ENCODE measurements at places on chromosomes 11 and 22.

GRCh38 chr22:32781695-32782094 lies 19.8 kb upstream of the TIMP3 start:
- no peak for DNase-seq

GRCh38 chr22:40469181-40469580 lies 98.8 kb downstream of the SGSM3 start:
- DNase-seq = no peak

GRCh38 chr22:35703861-35704584 lies 13.6 kb upstream of the APOL5 start:
- DNase-seq = no peak

- DNase-seq = no peak
Observed at GRCh38 chr22:28046100-28046499, 127.0 kb upstream of the PITPNB start.

DNA sequence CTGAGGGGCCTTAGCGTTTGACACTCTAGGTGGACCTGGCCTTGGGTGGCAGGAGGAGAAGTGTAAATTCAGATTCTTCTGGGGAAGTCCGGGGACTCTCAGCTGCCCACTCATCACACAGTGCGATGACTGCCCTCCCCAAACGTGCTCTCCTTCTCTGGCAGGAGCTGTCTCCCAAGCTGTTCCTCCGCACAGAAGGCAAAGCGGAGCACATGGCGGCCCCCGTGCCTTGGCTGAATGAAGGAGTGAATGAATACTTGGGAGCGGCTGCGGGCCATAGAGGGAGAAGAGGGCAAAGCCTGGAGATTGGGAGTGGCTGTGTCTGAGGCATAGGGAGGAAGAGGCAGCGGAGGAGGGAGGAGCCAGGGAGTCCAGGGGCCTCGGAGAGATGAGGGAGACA lies 6.9 kb upstream of the NAA40 start:
- no peak for DNase-seq

- no peak for DNase-seq
Observed at GRCh38 chr11:72771507-72771906, 19.3 kb upstream of the ARAP1 start.

DNA sequence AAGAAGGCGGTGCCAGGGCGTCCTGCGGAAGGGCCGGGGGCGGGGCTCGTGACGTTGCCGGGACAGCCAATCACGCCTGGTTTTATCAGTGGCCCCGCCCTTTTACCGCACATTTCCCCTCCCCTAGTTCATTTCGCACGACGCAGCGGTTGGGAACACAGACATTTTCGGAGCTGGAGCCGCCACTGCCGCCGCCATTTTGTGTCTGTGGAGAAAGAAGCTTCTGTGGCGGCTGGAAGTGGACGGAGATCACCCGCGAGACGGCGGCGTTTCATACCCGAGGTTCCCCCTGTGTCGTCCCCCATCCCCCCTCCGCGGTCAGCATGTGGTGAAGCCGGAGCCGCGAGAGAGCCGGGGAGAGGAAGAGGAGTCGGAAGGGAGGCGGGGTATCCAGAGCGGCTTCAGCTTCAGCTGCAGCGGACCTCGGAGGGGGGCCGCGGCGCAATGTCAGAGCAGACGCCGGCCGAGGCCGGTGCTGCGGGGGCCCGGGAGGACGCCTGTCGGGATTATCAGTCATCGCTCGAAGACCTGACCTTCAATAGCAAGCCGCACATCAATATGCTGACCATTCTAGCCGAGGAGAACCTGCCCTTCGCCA lies at the start of gene PCF11:
TSS of gene PCF11 (plus strand) at position 136 of the 598 bp plus-strand sequence. CDS start at position 445, 309 bp downstream.
- no peak for DNase-seq

DNA sequence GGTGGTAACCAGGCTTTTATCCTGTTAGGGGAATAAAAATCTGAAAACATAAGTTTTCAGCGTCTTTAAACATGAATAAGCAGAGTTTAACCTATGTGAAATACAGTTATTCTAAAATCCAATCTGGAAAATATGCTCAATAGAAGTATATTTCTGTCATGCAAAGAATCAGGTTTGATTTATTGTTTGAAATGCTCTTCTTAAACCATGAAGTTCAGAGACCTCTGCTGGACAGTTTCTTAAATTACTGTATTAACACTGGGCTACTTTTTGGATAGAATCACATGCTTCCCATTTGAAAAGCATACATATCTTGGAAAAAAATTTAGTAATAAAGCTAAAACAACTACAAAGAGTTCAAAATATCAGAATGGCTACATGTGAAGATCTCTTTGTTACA lies 25.4 kb downstream of the APIP start:
- peak; percentile 13 for DNase-seq

- no peak for DNase-seq
Observed at GRCh38 chr11:18632841-18633240, 1.3 kb downstream of the SPTY2D1 start.

- DNase-seq = peak; percentile 28
Observed at GRCh38 chr11:108733479-108734116, 68.7 kb downstream of the DDX10 start.

DNA sequence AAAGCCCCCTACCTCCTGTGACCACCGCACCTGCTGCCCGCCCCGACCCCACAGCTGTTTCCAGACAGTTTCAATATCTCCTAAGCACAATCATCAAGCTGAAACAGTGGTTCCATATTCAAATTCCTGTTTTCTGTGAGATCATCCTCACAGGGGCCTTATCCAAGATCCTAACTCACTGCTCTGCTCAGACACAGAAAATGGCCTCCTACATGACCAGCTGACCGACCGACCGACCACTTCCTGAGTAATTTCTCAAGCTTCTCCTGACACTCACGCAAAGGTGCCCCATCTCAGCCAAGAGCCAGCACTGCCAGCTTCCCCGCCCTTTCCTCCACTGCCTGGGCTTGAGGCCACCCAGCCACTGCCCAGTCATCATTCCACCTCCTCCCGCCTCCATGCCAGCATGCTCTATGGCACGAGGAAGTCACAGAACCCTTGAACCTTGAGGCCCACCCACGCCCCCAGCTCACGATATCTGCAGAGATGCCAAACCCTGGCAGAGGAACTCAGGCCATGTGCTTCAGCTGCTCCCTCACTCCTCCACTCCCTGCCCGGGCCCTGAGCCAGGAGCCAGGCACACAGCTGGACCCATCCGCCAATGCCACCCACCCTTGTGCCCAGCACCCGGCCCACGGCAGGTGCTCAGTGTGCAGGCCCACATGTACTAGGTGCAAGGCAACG lies 14.0 kb downstream of the KIAA0930 start:
- no peak for DNase-seq

- no peak for DNase-seq
Observed at GRCh38 chr11:81870815-81871214, 862.8 kb downstream of the FAM181B start.

GRCh38 chr22:21949948-21950347 lies 2.7 kb downstream of the PPM1F start:
- no peak for DNase-seq

DNA sequence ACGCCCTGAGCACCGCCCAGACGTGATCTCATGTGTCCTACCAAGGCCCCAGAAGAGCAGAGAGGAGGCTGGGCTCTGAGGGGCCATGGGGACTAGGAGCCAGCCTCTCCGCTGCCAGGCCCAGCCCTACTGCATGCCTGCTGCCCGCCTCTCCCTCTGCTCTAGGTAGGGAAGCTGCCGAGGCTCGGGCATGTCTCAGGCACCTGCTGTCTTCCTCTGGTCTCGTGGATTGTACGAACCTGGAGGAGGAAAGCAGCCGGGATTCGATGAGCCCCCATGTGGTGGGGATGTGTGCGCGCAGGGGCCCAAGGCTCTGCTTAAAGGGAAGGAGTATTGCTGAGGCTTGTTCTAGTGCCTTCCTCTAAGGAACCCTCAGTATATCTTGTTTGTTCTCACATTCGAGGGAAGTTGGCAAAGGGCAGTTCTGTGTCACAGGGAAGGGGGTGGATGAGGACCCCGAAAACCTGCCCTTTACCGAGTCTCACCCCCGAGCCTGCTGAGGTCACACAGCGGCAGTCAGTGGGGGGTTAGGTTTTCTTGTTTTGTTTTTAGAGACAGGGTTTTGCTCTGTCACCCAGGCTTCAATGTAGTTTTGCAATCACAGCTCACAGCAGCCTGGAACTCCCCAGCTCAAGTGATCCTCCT lies 21.2 kb downstream of the DAGLA start:
- DNase-seq = no peak

DNA sequence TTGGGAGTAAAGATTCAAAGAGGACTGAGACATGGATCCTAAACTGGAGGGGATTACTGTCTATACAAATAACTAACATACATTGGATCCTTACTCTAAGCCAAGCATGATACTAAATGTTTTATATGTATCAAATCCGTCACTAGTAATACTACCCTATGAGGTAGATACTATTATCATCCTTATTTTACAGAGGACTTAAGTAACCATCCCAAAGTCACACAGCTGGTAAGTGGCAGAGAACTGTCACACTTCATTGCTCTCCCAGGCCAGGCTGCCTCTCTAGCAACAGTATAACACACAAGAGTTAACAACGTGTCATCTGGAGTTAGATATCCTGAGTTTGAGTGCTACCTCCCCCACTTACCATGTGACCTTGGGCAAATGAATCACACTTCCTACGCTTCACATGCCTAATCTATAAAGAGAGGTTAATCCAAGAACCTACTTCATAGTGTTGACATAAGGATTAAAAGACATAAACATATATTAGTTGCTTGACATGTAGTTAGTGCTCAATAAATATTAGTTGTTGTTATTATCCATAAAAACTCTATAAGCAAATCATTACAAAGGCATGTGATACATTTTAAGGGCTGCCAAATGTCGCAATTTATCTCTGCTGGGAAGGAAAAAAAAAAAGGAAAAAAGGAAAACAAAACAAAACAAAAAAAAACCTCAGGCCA lies 33.8 kb upstream of the SPON1 start:
- DNase-seq = no peak

DNA sequence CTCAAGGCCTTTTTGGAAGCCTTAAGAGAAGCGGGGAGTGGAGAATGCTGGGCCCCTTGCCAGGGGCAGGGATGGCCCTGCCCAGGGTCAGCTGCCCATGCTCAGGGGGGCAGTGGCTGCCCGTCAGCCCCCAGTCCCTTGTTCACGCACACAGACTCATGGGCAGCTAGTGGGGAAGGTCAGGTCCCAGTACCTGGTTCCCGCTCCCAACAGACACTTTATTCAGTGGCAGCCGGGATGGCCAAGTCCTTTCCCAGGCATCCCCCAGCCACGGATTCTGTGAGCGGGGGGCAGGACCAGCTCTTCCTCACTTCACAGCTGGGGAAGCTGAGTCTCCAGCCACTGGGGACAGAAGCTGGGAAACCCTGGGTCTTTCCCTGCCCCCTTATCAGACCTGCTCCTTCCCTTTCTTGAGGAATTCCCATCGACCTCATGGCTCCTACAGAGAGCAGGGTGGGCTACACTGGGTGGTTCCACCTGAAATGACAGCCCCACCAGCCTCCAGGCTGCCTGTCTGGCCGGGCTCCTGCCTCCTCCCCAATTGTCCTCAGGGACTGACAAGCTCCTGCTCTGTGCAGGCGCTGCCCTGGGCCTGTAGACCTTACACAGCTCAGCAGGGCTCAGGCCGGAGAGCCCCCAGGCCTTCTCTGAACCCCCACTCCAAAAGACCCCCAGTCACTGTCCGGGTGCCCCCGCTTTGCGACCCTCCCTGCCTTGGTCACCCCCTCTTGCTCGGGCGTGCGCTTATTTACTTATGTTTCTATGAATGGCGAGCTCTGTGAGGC lies 61.0 kb upstream of the FGF3 start:
- no peak for DNase-seq

GRCh38 chr22:27588268-27588667 lies 213.3 kb downstream of the MN1 start:
- DNase-seq = no peak

DNA sequence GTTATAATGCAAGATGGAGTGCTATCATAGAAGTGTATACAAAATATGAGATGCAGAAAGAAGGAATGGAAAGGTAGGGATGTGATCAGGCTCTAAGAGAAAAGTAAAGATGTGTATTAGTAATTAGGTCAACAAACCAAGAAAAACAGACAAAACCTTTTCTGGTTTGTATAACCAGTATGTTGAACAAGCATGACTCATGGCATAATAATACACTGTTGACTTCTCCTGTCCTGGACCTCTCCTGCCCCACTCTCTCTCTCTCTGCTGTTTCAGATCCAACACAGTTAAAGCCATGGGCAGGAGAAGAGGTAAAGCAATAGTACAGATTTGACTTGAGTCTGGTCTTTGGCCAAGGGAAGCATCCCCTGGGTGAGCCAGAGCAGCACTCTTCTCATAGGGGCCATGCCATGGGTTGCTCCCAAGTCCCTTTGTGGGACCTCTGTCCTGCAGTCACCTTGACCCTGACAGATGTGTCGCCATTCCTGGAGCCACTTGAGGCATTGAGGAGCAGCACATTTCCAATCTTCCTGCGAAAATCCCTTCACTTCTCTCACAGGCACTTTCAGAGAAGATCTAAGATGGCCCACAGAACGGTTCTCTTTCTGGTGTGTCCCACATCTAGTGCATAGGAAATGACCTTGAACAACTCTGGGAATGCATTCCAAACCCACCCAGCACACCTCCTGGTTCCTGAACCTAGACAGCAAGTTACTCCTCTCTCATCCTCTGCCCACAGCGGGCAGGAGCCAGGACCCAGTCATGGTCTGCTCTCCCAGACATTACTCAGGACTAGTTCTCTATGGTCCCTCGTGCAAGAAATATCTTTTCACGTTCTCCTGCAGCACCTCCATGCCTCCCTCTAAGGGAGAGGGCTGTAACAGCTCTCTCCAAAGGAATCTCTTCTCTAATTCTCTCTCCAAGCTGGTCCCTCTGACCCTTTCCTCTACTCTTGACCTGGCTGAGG lies 58.2 kb upstream of the PRSS23 start:
- no peak for DNase-seq

- DNase-seq = no peak
Observed at GRCh38 chr11:47325271-47326041, 27.0 kb downstream of the MYBPC3 start.

GRCh38 chr22:28942801-28943500 lies 59.6 kb downstream of the ZNRF3 start:
- DNase-seq = no peak

DNA sequence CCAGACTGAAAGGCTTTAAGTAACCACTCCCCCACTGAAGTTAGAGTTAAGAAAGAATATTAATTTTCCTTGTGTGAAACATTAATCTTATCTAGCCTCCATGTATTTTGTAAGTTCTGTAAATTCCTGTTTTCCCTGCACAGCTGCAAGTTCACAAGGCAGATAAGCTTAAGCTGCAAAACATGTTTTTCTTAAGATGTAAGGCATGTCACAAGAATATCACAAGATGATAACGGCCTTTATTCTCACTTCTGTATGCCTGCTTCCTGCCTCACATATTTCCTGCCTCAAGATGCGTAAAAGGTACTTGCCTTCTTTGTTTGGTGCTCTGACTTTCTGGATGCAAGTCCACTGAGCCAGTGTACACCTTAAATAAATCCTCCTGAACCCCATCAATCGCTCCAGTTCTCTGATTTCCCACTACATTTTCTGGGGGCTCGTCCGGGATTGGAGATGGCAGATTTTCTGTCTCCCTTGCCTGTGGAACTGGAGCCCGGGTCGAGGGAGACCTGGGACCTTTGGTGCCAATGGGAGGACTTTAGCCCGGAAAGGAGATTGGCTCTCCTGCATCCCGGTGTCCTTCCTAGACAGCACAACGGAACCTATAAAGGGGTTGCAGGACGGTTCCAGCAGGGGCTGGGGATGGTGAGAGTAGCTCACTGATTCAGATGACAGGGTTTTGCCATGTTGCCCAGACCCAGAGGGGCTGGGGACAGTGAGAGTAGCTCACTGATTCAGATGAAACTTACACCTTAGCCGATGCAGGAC lies 30.2 kb downstream of the PPARA start:
- no peak for DNase-seq

Measured in CD4-positive, alpha-beta T cell treated with Interleukin-10 for 1 hour (primary cell).